ENCODE measurements at places on chromosomes 12 and 14.

GRCh38 chr12:54587315-54587873 is 1.1 kb downstream of the PPP1R1A start:
- no peak for DNase-seq

- no peak for DNase-seq
Measured at GRCh38 chr14:105430042-105430441, 10.4 kb downstream of the MTA1 start.

DNA sequence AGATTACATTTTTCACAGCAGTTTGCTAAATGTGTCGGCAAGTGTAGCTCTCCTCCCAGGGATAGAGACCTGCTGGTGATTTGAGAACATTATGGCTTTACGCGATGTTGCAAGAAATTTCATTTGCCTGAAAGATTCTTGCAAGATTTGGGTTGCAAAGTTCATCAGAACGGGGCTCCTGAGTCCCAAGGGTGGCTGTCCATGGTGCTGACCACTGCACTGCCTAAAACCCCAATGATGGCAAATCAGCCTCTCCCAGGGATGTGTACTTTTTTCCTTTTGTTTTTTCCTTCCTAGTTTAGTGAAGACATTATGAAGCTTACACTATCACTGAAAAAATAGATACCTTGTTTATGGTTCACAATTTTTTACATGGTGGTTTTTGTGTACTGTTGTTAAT is 85.4 kb downstream of the WSCD2 start:
- no peak for DNase-seq

GRCh38 chr14:49908433-49908782 is 15.5 kb downstream of the ARF6 start:
- no peak for DNase-seq

GRCh38 chr12:31496257-31496656 is 94.7 kb downstream of the DENND5B start:
- no peak for DNase-seq

DNA sequence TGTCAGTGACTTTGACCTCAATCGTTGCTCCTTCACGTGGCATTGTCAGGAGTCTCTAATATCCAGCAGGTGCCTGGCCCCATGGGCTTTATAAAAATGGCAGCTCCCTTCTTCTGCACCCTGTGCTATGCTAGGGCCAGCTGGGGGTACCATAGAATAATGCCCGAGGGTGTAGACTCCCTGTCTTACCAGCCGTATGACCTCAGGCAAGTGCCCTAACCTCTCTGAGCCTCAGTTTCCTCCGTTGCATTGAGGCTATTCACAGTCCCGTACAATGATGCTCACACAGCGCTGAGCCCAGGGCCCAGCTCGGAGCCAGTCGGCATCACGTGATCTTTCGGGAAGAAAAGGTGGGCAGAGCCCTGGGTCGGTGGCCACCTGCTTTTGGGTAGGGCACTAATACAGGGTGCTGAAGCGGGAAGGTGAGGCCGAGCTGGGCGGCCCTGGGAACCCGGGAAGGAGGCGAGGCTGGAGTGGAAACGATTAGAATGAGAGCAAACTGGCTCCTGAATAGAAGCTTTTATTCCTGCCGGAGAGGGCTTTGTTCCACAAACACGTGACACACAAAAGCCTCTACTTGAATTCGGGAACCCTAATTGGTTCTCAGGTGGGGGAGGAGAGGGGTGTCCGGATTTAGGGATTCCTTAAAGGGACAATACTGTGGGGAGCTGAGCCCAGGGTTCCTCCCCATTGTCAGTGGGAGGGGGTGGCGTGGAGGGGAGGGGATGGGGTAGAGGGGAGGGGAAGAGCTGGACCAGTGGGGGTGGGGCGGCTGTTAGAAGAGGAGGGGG is 19.9 kb upstream of the MSI1 start:
- no peak for DNase-seq

DNA sequence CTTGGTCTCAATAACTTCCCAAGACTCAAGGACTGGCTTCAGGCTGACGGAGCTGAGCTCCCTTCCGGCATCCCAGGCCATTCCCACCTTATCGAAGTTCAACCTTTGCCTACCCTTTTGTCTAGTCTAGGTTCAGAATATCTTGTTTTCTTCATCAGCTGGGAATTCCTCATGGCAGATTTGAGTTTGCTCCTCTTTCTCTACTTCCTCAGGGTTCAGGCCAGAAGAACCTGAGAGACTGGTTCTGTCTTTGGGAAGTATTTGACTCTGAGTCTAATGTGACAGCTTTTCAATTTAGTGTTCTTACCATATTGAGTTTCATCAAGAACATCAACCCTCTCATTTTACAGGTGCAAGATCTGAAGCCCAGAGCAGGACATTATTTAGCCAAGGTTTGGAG is 2.1 kb downstream of the BIN2 start:
- DNase-seq: no peak

DNA sequence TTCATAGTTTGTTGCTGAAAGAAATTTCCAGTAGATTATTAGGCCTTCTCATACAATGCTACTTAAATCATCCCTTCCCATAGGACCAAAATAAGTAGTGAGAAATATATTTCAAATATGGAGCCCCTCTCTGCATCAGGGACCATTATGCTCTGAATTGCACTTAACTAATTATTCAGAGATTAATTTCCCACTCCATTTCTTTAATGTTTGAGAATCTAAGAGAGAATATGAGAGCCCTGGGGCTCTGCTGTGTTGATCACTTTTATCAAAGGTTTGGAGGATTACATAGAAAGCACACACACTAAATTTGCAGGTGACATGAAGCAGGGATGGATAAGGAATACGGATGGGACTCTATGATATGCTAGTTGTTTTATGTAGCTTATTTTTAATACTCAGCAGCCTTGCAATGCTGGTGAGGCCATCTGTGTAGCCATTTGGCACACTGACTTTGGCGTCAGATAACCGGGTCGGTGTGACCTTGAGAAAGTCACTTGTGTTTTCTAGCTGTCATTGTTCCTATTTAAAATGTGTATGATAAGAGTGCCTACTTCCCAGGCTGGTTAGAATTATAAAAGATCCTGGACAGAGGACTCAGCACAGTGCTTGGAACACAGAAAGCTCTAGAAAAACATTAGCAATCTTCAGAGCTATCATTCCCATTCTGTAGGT is 49.9 kb upstream of the FBXO21 start:
- DNase-seq: no peak

DNA sequence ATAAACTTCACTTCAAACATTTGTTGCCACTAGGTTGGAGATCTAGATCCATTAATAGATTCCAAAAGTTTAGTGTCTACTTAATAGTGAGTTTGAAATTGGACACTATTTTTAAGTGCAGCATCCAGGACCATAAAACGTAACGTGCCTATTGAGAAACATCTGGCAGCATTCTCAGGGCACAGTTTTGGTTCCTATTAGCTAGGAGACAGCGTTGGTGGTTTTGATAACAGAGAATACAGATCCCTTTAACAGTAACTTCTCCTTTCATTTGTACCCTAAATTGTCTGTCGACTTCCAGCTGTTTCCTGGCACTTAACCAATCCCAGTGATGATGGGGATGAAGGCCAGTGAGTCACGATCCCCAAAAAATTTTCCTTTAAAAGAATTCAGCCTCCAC is 25.8 kb downstream of the KCNK10 start:
- no peak for DNase-seq

- no peak for DNase-seq
Measured at GRCh38 chr14:75649773-75650172, 10.9 kb downstream of the ERG28 start.
